ENCODE measurements at places on chromosomes 11 and 22. TPM values are rescaled to one million over a fixed set of nuclear protein-coding genes. Genes with fewer than 3 reads are reported as not detected.

Gene VEGFB
- 14.6 TPM for total RNA-seq

Gene OR8G1
- total RNA-seq = not detected

Gene FGF3
- total RNA-seq = not detected

Gene OR52A1
- not detected for total RNA-seq

Gene SYT13
- total RNA-seq = under 0.01 TPM

Gene STIM1
- 40.3 TPM for total RNA-seq

Gene CARD10
- total RNA-seq = 3.6 TPM

Gene ACRV1
- not detected for total RNA-seq

Gene SYCE3
- total RNA-seq = not detected

Gene CDK2AP2
- total RNA-seq = 20.9 TPM

Gene NFAM1
- total RNA-seq = not detected

Gene OR4D5
- not detected for total RNA-seq

Gene OR5P2
- not detected for total RNA-seq
